ENCODE measurements at places on chromosomes 3 and 15.

DNA sequence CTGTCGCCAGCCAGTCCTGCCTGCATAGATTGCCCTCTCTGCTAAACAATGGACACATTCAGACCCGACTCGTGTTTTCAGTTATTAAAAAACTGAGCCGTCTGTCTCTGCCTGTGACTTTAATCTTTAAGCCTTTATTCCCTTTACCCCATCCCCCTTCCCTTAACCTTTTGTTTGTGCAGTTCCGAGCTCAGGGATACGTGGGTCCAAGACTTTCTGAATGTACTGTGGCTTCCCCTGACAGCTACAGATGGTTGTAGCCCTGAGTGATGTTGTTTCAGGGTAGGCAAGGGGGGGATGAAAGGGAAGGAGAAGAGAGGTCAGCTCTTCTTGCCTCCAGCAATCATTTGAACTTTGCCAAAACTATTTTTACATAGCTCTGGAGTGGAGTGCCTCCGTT, 44.6 kb downstream of the EEFSEC start:
- no peak for DNase-seq

DNA sequence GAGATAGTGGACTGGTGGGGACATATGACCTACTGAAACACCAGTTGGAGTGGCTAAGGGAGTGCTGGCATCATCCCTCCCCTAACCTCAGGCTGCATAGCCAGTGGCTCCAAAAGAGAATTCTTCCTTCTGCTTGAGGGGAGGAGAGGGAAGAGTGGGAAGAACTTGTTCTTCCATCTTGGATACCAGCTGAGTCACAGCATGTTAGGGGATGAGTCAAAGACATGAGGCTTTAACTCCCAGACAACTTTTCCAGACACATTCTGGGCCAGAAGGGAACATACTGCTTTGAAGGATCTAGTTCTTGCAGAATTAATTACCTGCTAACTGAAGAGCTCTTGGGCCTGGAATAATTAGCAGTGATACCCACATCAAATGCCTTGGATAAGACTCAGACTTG, 36.8 kb upstream of the PEX5L start:
- no peak for DNase-seq

DNA sequence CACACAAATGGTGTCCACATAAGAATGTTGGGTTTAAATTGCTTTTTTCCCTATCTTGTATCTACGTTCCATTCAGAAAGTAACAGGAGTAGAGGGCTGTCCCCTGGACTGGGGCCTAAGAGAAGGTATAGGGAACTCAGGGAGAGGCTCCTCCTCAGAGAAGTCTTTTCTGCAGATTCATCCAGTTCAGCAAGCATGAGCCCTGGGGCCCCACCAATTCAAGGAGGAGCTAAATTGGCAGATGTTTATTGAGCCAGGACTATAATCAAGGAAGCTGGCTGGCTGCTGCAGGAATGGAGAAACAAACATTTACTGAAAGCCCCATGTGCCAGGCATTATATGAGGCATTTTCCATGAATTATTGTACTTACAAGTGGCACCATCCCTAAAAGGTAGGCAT, 22.1 kb upstream of the LARS2 start:
- peak; percentile 12 for DNase-seq

DNA sequence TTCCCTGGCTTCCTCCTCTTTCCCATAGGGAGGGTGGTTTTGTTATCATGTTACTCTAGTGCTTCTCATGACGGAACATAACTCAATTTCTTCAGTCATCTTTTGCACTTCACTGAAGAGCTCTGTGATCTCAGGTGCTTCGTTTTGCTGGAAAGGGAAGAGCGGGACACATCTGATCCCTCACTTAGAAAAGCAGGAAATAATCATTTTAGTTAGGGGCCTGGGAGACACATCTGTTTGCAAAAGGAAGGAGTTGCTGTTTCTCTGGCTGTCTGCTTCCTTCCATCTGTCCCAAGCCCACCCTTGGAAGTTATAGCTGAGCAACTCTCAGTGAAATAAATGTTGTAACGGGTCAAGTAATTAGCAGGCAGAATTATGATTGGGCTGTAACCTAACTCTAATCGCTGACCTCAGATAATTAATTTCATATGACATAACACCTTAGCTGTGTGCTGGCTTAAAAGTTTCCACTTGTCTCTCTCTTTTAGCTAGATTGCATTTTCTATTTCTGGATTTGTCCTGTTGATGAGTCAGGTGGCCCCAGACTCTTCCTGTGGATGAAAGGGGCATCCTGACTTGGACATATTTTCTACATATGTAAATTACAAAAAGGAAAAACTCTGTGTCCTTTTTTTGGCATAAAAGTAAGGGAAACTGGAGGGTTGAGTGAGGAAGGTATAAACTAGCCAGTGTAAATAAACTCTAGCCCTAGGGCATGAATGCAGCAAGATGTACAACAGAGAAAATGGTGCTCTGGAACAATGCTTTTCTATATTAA, 11.0 kb upstream of the FILIP1L start:
- DNase-seq, result no peak

DNA sequence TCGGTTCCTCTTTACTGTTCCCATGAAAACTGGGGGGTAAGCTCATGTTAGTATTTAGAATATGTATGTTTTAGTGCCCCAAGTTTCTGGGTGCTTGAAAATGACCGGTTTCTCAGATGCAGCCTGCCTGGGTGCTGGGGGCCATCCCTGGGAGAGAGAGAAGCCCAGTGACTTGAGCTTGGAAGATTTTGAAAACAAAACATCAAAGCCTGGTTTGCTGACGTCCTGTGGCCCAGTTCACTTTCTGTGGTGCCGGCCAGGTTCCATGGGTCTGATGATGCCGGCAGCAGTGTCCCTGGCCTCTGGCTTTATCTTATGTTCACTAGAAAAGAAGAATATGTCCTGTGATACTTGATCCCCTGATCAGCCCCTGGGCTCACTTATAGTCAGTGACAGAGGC, 17.1 kb downstream of the APBA2 start:
- no peak for DNase-seq

- no peak for DNase-seq
Observed at GRCh38 chr15:48858401-48858800, 19.5 kb upstream of the EID1 start.

All from AG20443 (cell line).